Central memory CD8-positive, alpha-beta T cell (primary cell): ENCODE measurements at places on chromosomes 5 and 9.

DNA sequence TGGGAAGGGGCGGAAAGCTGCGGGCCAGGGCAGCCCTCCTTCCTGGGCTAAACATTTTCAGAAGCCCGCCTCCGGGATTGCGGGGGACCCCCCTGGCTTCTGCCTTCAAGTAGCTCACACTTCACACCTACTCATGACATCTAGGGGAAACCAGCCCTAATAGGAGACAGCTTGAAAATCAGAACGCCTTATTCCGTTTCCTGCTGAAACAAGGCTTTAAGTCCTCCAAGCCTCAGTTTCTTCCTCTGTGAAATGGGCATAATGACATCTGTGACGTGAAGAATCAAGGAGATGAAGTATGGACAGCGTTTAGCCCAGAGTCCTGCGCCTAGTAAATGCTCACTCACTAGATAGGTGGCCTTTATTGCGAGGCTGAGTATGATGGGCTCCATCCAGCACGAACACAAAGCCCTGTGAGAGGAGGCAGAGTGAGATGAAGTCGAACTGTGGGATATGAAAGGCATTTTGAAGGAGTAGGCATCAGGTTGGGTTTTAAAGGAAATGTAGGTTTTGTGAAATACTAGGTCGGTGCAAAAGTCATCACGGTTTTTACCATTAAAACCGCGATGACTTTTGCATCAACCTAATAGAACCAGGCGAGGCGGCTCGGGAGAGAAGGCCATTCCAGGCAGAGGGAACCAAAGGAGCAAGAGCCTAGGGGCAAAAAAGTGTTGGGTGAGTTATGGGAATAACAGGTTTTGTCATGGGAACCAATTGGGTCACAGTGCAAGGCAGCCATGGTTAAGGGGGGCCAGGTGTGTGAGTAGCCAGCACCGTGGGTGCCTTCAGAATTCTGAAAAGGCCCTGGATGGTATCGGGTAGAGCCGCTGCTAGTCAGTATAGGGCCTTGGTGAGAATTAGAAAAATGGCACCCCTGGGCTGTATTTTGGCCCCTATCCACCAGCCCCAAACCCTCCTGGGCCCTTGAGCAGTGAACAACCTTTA lies 1.0 kb upstream of the TSC1 start:
- DNase-seq = no peak

- no peak for DNase-seq
Observed at GRCh38 chr9:20592673-20593072, 29.6 kb downstream of the MLLT3 start.

DNA sequence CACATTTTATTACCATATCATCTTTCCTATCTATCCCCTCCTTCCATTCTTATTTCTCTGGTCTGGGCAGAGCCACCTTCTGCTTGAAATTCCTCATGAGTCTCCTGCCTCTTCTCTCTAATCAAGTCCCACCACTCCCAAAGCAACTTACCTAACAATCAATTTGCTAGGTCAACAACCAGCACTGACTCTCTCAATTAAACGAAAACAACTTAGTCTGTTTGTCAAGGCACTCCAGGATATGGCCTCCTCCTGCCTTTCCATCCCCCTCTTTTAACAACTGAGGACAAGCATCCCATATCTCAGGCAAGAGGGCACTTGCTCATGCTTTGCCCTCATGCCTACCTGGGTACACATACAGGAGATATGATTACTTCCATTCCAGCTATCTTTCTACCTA lies 47.4 kb downstream of the HCN1 start:
- DNase-seq = no peak

DNA sequence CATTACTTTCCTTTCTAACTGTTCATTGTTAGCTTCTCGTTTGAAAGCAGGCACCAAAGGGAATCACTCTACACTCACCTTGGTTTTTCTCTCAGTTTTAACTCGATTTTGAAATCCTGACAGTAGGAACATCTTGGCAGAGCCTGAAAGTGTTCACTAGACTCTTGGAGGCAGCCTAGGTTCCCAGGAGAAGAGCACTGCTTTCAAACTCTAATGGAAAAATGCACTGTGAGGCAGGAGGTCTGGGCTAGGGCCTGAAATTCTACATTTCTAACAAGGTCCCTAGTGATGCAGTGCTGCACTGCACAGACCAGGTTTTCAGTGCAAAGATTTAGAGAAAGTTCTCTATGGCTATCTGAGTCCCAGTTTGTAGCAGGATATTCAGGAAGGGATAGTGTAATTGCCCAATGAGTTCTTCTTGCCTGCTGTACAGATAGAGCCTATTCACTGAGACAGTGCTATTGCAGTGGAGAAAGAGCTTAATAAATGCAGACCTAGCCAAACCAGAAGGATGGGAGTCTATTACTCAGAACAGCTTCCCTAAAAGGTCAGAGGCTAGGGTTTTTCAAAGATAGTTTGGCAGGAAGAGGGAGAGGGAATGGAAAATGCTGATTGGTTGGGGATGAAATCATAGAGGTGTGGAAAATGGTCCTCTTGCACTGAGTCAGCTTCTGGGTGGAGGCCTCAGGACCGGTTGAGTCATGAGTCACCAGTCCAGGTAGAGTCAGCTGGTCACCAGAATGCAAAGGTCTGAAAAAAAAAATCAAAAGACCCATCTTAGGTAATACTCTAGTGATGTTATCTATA lies 153.9 kb downstream of the GPBP1 start:
- no peak for DNase-seq

GRCh38 chr9:72623156-72623555 lies 101.7 kb downstream of the TMC1 start:
- DNase-seq = no peak

DNA sequence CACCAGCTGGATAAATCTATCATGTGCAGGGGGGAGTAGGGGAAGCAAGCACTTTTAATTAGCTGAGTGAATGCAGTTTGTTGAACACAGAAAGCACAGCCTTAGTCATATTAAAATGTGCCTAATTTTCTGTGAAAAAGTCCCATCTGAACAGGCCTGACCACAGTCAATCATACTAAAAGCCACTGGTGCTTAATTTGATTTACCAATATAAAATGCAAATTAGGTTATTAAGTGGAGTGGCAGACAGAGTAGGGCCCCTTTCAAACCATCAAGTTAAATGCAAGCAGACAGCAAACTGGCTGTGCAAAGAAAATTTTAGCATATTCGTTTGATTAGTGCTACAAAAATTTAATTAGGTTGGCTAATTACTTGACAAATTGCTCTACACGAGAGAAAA lies 176.1 kb downstream of the ISL1 start:
- no peak for DNase-seq

DNA sequence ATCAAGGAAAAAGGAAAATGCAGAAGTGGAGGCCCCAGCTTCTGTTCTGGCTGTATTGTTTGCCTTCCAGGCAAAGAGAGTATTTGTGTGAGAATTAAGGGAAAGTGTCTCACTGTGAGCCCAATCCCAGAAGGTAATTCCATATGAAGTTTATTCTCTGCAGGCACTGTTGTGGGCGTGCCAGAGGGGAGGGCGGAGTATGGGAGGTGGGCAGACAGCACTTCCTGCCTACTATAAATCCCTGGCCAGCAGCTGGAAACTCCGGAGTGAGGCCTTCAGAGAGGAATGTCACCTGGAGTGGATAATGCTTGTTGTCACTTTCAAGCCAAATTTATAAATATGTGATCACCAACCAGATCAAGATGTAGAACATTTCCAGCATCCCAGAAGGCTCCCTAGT lies 209.5 kb downstream of the ARHGAP26 start:
- no peak for DNase-seq

GRCh38 chr5:446066-446882 lies 3.3 kb downstream of the EXOC3 start:
- DNase-seq = no peak

DNA sequence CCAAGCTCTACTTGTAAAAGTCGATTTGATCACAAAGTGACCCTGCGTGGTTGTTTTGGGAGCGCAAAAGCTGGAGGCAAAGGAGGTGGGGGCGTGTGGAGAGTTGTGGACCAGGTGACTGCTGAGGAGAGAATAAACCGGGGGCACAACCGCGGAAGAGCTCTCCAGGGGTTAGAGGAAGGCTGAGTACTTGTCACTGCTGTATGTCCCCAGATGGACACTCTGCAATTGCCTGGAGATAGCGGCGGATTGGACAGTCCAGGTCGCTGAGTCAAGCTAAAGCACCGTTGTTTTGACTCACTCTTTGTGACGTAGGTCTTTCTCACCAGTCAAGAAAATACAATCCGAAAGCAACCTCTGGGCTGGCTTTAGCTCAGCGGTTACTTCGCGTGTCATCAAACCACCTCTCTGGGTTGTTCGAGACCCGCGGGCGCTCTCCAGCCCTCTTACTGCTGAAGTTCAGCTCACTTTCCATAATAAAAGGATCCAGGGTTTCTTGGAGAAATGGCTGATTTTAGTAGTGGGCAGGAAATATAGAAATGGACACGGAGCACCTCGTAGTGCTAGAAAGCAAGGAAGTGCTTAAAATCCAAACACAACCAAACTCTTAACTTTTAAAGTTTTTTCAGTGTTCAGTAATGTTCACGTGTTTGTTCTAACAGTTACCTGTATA lies 25.7 kb downstream of the ZMAT2 start:
- DNase-seq = peak; percentile 58

- DNase-seq = no peak
Observed at GRCh38 chr9:137685035-137685740, 66.4 kb downstream of the EHMT1 start.

DNA sequence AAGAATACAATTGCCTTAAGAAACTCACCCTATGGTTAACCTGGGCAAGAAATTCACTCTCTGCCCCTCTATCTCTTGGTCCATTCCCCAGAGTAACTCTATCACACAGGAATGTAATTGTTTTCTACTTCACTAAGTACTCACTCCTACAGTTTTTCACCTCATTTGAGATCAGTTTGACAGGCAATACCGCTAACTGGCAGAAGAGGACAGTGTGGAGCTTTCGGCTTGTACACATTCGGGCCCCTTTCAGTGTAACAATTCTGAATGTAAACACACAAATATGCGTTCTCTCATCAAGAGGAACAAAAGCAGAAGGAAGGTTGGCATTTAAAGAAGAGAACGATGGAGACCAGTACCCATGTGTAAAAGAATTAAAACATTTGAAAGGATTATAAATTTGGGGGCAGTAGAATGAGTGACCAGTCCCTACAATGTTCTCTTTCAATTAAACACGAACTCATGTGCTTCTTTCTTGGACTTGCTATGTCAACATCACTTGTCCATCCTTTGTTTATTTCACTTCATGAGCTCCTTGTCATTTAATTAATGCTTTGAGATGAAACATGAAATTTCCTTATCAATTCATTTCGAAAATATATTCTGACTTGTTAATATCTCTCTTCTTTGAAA lies 188.5 kb upstream of the GRAMD2B start:
- no peak for DNase-seq

DNA sequence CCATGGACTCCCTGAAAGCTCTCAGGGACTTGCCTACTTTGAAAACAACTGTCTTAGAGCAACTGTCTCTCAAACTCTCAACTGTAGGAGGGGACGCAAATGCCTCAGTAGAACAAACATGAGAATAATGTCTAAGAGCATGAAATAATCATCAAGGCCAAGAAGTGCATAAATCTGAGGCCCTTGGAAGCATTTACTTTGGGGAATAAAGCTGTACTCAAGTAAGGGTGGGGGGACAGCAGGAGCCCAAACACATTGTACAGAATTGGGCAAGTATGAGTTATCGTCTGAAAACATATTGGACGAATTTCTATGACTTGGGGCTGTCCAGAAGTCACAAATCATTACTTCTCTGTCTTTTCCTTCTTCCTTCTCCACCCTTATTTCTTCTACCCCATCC lies 96.3 kb upstream of the HMHB1 start:
- DNase-seq = no peak

GRCh38 chr9:127825319-127826051 lies 22.8 kb downstream of the FPGS start:
- DNase-seq = no peak

DNA sequence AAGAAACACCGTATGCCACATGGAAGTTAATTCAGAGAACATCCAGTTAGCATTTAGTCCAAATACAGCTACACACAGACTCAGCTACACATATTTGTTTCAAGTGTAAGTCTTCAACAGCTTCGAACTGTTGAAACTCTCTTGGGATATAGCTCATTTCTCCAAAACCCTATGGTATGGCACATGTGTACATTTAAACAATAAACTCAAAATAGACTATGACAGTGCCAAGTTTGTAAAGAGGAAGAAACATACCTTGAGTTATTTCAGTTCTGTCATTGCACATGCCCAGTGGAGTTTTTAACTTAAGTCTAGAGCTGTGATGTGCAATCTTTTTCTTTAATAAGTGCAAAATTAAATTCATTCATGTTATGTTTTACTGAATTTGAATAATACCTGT lies 155.1 kb upstream of the RAI14 start:
- DNase-seq = no peak

- no peak for DNase-seq
Observed at GRCh38 chr9:128124873-128125579, 2.5 kb downstream of the PTGES2 start.

DNA sequence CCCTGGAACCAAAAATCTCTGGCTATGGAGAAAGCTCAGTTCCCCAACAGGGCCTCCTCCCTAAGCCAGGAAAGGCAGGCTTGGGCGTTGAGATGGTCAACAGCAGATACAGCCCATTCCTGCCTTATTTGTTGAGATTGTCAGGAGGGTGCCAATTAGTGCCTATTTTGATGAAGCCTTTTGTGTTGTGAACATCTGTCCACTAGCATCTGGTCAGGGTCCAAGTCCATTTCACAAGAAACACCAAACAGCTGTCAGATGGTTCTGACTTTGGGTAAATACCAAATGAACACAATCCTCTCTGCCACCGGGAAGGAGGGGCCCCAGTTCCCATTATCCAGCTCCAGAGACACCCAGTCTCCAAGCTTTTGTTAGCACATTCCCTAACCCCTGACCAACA lies 19.9 kb downstream of the SEMA6A start:
- no peak for DNase-seq

- DNase-seq = no peak
Observed at GRCh38 chr9:76255781-76256455, 138.3 kb downstream of the RFK start.

GRCh38 chr5:168836603-168837231 lies 257.5 kb upstream of the PANK3 start:
- no peak for DNase-seq

DNA sequence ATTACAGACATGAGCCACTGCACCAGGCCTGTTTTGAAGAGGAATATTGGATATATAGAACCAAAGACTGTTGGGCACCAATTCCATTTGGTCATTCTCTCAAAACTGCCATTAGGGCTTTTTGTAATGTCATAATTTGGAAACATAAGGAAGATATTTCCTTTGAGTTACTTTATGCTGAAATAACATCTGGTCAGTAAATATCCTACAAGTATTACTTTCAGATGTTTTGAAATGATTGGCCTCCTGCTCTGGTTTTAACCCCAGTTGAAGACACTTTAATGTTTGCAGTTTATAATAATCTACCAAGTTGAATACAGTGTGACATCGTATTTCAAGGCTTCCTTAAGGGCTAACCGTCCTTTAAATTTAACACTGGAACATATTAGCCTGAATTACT lies 33.6 kb downstream of the LRRTM2 start:
- no peak for DNase-seq
